ENCODE measurements at places on chromosomes 5 and 9.

- no peak for DNase-seq
Observed at GRCh38 chr9:135239769-135240141, 152.3 kb downstream of the OLFM1 start.

- DNase-seq = no peak
Observed at GRCh38 chr9:112176524-112176923, 1.4 kb upstream of the SUSD1 start.

- no peak for DNase-seq
Observed at GRCh38 chr5:74631081-74631953, 9.2 kb downstream of the ENC1 start.

- no peak for DNase-seq
Observed at GRCh38 chr5:175828651-175829050, 42.7 kb upstream of the CPLX2 start.

DNA sequence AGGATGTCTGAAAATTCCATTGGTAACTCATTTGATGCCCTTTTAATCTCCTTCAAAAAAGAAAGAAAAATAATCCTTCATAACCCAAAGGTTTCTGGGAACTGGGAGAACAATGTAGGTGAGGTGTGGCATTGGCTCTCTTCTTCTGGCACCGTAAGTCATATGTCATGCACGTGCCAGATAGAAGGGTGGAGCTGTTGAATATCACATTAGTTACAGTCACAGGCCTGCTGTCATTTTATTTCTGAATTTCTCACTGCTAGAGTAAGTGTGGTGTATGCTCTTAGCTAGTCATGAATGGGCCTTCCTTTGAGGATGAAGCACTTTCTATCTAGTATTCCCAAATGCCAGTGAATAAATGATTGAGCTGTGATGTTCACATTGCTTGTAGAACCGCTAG is 201.8 kb upstream of the SGCD start:
- DNase-seq = no peak

DNA sequence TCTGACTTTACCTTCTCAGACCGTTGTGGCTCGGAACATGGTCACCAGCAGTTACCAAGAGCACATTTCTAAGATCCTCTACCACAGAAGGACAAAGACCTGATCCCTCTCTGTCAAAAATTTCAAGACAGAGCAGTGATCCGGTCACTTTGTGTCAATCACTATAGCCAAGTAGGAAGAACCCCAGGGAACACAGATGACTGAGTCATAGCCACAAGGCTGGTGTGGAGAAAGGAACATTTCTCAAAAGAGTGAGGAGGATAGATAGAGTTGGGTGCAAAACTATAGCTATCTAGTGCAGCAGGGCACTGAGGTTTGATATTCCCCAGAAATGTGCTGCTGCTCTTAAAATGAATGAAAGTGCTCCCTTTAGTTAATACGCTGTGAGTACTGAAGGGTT is 130.7 kb upstream of the SMIM23 start:
- DNase-seq = no peak

DNA sequence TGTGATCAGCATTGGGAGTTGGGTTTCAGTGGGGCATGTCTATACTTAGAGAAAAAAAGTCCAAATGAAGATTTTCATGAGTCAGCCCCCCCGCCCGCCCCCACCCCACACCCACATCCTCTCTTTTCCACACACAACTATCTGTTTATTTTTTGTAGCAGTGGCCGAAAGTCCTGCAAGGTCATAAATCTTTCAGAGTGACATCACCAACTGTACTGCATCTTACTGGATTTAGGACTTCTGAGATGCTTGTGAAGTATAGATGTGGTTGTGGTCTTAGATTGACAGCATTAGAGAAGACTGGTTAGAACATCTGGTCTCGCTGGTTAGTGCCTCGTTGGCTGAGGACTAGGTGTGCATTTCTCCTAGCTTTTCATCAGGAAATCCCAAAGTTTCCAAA is 7.3 kb upstream of the ROPN1L start:
- no peak for DNase-seq

- no peak for DNase-seq
Observed at GRCh38 chr5:5220901-5221631, 80.9 kb downstream of the ADAMTS16 start.

- no peak for DNase-seq
Observed at GRCh38 chr9:22143799-22144625, 134.9 kb upstream of the CDKN2B start.

DNA sequence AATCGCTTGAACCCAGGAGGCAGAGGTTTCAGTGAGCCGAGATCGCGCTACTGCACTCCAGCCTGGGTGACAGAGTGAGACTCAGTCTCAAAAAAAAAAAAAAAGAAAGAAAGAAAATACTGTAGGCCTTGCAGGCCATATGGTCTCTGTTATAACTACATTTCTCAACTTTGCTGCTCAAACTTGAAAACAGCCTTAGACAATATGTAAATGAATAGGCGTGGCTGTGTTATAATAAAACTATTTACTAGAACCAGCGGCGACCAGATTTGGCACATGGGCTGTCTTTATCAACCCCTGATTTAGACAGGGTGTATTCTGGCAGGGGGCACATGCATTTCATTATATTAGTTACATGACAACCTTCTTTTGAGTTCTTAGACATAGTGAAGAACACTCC is 130.0 kb downstream of the C9orf152 start:
- no peak for DNase-seq

DNA sequence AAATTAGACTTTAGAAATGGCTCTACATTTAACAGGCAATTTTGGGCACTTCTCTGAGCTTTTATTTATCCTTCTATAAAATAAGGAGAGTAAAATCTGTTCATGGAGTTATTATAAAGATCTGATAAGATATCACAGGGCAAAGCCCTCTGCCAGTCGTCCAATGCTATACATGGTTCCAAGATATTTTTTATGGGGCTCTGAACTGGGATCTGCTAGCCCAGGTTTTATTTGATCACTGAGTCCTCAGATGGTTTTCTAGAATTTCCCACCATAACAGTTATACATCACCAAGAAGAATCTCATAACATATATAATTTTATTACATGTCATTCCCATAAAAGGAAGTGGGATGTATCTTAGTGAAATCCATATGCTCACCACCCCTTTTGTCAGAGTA is 23.2 kb upstream of the IQGAP2 start:
- DNase-seq = no peak

- DNase-seq = no peak
Observed at GRCh38 chr5:39902626-39903025, 477.8 kb upstream of the DAB2 start.

DNA sequence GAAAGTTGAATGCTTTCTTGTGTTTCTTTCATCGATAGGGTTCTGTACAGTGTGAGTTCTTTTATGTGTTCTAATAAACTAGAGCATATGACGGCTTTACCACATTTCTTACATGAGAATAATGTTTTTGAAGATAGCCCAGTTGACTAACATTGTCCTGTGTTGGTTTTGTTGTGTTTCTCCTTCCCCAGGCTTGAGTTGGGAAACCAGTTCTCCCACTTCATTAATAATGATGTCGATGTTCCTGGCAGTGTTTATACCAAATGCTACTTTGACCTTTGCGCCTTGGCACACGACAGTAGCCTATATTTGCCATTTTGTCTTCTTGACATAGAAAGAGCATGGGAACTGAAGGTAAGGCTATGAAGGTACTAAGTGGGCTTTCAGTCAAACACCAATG is 14.4 kb upstream of the ZNF782 start:
- DNase-seq = no peak

DNA sequence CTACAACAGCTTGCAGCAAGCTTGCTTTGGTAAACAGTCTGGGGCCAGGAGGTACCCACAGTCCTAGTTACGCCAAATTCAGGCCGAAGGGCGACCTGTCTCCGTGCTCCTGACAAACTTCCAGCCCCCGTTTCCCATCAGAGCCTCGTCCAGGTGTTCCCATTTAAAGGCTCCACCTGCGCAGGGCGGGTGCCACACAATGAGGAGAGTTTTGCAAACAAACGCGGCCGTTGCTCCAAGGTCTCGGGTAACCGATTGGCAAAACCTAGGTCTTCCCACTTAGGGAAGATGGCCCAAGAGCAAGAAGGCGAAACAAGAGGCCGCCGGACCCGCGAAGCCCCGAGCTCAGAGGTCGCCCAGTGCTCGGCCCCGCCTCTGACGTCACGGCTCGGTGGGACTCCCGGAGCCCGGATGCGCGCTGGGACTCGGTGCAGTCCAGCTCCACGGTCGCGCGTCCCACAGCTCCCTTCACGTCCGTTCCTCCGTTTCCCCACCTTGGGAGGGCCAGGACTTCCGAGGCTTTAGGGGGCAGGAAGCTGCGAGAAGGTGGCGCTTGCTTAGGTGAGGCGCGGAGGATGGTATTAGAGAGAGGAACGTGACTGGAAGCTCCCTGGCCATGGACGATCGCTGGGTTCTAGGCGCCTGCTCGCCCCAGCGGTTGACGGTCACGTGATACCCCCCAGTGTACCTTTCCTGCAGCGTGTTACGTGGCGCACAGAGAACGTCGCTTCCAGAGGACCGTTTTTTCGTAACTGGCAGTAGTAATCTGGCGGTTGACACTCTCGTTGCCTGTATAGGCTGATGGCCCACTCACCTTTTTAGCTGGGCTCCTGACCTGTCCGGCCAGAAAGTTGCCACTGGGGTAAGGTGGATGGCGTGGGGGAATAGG is 41.8 kb upstream of the KDM4C start:
- no peak for DNase-seq

GRCh38 chr9:129439242-129439641 is 181.7 kb downstream of the C9orf50 start:
- DNase-seq = no peak

GRCh38 chr5:54804086-54804485 is 181.3 kb downstream of the ESM1 start:
- no peak for DNase-seq

DNA sequence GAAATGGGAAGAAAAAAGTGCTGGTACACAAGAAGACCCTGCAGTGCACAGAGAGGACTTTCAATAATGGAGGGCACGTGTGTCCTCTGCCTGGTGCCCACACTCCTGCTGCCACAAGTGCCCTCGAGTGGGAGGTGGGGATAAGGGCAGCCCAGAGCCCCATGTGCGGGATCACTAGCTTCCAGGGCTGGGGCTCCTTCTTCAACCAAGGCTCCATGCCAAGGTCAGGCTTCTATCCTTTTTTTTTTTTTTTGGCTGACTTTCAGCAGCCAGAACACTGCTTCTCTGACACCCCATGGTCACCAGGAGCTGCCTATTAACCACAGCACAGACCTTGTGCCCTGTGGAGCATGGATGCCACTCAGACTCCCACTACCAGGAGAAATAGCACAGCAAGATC is 7.5 kb downstream of the ACSL6 start:
- DNase-seq = no peak

DNA sequence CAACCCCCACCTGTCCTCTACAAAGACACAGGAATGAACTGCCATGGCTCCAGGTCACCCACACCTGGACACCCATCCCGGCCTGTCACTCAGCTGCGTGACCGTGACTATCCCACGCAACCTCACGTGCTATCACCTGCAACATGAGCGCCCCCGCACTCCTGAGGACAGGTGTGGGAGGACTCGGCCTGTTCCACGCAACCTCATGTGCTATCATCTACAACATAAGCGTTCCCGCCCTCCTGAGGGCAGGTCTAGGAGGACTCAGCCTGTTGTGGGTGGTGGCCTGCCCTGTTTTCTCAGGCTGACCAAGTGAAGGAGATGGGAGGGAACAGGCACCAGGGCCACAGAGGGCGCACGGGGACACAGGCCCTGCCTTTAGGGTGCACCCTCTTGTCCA is 4.1 kb downstream of the QSOX2 start:
- no peak for DNase-seq

- no peak for DNase-seq
Observed at GRCh38 chr5:26237489-26237888, 800.9 kb downstream of the CDH9 start.

DNA sequence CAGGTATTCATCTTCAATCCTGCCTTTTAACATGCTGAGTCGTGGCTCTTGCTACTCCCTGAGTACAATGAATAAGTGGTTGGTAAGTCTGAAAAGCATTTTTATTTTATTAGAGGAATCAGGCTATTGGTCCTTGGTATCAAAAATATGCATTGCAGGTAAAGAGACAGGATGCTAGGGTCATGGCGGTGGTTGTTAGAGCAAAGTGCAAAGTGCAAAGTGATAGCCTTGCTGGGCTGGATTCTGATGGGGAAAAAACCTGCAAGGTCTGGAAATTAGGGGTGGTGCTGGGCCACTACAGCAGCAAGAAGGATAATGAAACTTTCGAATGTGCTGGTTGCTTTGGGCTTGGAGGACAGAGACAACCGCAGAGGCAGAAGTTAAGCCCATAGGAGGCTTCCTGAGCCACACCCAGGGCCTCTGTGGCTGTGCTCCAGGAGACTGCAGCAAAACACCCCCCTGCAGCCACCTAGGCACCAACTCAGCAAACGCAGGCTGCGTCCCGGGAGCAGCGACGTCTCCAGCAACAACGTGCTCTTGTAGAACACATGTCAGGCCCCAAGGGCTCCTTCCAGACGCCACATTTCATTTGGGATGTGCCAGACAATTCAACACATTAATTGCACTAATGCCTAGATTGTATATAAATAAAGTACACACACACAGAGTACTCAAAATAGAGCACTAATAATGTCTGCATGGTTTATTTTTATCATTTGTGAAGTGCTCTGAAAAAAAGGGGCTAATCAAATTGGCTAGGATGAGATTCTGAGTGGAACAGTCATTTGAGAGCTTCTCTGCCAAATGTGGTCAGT is 149.8 kb upstream of the RAPGEF1 start:
- no peak for DNase-seq

GRCh38 chr5:54595721-54596120 is 78.2 kb downstream of the SNX18 start:
- no peak for DNase-seq

DNA sequence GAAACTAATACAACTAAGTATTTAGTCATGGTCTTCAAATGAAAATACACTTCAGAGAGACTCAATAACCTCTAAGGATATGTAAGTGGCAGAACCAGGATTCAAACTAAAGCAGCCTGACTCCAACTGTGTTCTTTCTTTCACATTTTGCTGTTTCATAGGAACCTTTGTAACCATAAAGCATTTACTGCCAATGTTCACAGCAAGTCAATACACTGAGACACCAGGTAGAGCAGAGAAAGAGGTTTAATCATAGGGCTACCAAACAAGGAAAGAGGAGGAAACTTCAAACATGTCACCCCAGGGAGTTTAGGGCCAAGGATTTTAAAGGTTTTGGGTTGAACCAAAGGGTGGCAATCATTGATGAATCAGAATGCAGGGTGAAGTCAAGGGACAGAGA is 263.1 kb upstream of the PTGER4 start:
- DNase-seq = no peak

All from H54 (cell line).